Endodermal cell (in vitro differentiated cells): ENCODE measurements at places on chromosomes 2 and 18. TPM values are rescaled to one million over a fixed set of nuclear protein-coding genes. Genes with fewer than 3 reads are reported as not detected.

DNA sequence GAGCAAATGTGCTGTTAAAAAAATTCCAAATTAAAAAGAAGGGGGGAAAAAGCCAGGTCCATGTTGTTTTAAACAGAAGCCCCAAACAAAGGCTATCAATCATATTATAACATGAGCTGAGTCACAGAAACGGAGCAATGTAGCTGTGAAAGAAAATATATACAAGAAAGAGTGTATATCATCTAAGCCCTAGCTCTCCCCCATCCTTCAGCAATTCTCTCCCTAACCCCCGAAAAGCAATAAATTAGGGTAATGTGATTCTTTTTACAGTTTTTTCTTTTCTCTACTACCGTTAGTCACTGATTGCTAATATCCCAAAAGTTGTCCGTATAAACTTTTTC, 25.3 kb downstream of the FEZ2 start:
- peak overlapping the region; percentile 25 for H3K27ac ChIP-seq
- H3K36me3 ChIP-seq: peaks cover 52% of the 10 kb centered on the region
- no peaks in the 10 kb centered on the region for H3K27me3 ChIP-seq
- H3K4me3 ChIP-seq: no peak overlapping the region
- H3K4me1 ChIP-seq: peaks cover 3% of the 10 kb centered on the region

DNA sequence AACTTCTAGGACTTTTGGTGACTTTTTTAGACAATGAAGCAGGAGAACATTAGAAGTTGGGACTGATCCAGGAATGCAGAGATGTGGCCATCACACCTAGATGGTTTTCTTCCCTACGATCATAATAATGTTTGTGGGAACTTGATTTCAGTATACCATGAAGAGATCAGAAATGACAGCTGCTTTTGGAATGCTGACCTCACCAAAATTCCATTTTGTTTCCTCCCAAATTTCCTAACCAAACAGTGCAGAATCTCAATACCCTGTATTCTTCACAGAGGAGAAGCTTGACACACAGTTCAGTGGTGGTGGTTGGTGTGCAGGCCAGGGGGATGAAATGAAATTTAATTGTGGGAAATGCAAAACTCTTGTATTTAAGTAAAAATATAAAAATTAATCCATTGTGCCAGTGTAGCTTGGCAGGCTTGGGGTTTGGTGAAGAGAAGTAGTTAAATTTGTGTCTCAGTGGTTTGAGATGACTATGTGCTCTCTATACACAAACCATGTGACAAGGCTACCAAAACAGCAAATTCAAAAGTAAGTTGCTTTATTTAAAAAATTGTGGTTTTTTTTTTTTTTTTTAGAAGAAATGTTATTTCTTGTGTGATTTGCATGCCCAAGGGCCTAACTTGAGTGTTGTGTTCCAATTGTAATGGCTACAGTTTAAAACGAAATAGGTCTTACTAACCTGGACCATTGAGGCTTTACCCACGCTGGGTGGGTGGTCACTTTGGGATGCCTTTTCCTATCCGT, 252.4 kb downstream of the LPIN1 start:
- H3K4me1 ChIP-seq: peaks cover 6% of the 10 kb centered on the region
- no peaks in the 10 kb centered on the region for H3K27me3 ChIP-seq
- H3K36me3 ChIP-seq: no peaks in the 10 kb centered on the region
- no peak overlapping the region for H3K27ac ChIP-seq
- no peak overlapping the region for H3K4me3 ChIP-seq

DNA sequence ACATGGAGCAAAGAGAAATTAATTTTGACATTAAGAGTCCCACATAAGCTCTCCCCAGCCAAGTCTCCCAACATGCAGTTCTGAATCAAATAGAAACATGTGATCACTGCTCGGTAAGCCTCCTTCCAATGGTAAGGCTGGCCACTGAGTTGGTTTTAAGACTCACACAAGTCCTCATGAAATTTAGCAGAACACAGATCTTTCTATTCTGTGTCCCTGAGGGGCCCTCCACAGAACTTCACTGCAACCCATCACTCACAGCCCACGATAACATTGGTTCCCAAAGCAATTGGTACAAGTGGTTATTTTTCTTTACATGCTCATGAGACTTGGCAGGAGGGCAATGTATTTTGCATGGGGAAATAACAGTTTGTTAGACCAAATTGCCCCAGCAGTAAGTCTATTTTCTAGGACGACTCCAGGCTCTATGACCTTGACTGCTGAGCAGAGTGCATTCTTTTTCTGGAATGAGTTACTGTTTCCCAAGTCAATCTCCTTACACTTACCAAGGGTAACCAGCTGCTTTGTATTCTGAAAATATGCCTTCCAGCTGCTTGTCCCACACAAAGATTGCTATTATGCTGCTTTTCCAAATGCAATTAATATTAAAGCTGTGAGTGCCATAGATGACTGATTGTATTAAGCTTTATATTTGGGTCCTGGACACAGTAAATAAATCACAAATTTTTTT, 142.3 kb upstream of the TANK start:
- H3K36me3 ChIP-seq: no peaks in the 10 kb centered on the region
- H3K4me1 ChIP-seq: no peaks in the 10 kb centered on the region
- no peak overlapping the region for H3K4me3 ChIP-seq

GRCh38 chr2:26880910-26881435, 33.0 kb downstream of the DPYSL5 start:
- no peak overlapping the region for H3K27ac ChIP-seq
- H3K36me3 ChIP-seq: no peaks in the 10 kb centered on the region
- no peak overlapping the region for H3K4me3 ChIP-seq
- H3K4me1 ChIP-seq: no peaks in the 10 kb centered on the region
- no peaks in the 10 kb centered on the region for H3K27me3 ChIP-seq

DNA sequence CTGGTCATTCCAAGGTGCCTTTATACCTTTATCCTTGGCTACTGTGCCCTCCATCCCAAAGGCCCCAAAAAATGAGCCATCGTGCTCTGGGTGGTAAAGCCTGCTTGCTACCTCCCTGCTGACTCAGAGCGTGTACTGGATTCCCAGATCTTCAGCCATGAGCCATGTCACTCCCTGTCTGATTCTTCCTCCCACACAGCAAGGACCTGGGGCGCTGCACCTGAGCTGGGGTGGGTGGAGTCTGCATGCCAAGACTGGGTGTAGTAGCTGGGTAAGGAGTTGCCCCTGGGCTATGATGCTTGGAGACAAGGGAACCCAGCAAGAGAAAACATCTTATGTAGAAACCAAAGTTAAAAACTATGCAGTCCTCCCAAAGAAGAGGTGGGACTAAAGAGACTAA, 37.2 kb upstream of the APCDD1 start:
- peaks cover 5% of the 10 kb centered on the region for H3K4me1 ChIP-seq
- no peak for DNase-seq
- no peaks in the 10 kb centered on the region for H3K36me3 ChIP-seq
- no peak overlapping the region for H3K4me3 ChIP-seq

- no peaks in the 10 kb centered on the region for H3K36me3 ChIP-seq
- no peak overlapping the region for H3K4me3 ChIP-seq
- no peak overlapping the region for H3K27ac ChIP-seq
- H3K4me1 ChIP-seq: no peaks in the 10 kb centered on the region
- no peak for DNase-seq
These were observed 159.6 kb upstream of the ALPP start for GRCh38 chr2:232218778-232219495.

GRCh38 chr2:68157402-68158133, at the start of gene PNO1:
Gene PNO1, plus strand, starts transcription at chr2:68157888. Its CDS starts 47 bp downstream, at chr2:68157935.
- peak within 1 kb of the TSS; percentile 99 for H3K4me3 ChIP-seq
- H3K36me3 ChIP-seq: peaks cover 28% of the 10 kb centered on the region
- H3K4me1 ChIP-seq: peaks cover 2% of the 10 kb centered on the region

DNA sequence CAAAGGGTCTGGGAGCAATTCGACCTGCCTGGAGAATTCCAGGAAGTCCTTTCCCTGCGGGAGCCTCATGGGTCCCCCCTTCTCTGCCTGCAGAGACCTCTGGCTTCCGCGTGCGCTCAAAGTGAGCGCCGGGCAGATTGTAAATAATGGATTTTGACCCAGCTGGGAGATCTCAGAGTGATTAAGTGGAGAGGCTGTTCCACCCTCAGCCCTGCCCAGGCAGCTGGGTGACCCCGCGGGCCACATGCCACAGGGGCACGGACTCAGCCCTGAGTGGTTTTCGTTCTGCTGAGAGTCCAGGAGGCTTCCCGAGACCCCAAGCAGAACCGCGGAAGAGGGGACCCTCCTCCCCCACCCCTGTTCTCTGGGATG, 1.2 kb downstream of the KCNG2 start:
- H3K4me1 ChIP-seq: no peaks in the 10 kb centered on the region
- H3K36me3 ChIP-seq: no peaks in the 10 kb centered on the region
- peaks cover 71% of the 10 kb centered on the region for H3K27me3 ChIP-seq
- DNase-seq: peak; percentile 70
- peak overlapping the region; percentile 66 for H3K4me3 ChIP-seq

- no peak overlapping the region for H3K4me3 ChIP-seq
- no peak overlapping the region for H3K27ac ChIP-seq
- H3K27me3 ChIP-seq: no peaks in the 10 kb centered on the region
- no peaks in the 10 kb centered on the region for H3K4me1 ChIP-seq
These were observed 293.5 kb downstream of the ARHGAP15 start for GRCh38 chr2:143422681-143423080.

DNA sequence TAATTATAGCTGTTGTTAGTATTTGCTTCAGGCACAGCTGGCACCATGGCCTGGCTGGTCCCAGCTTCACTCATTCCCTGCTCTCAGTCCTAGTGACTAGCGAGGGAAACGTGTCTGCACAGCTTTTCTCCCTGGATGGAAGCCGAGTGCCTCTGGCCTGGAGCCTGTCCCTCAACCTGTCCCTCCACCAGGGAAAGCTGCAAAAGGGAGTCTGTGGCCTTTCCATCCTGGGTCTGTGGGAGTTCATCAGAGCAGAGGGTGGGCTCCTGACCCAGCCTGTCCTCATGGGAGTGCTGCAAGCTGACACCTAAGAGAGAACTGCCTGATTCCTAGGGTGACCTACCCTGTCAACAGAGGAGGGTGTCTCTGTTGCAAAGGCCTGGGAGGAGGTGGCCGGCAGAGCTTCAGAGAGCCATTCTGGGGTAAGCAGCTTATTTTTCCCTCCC, 118.3 kb downstream of the CAPN13 start:
- H3K4me3 ChIP-seq: no peak overlapping the region
- H3K4me1 ChIP-seq: no peaks in the 10 kb centered on the region
- no peaks in the 10 kb centered on the region for H3K36me3 ChIP-seq
- H3K27ac ChIP-seq: no peak overlapping the region

DNA sequence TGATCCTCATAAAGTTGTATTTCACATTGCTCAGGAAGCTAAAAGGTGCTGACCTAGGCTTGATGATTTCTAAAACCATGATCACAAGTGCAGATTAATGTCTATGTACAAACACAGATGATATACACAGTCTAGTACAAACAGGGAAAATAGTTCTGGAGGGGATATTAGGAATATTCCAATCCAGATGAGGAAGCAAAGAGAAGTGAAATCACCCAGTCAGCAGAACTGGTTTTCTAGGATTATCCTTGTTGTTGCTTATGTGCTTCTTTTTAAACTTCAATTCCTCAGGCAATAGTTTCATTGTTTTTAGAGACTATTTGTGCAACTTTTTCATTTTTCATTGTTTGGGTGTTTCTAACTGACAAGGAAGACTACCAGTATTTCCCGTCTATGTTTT, 4.7 kb downstream of the IL1A start:
- no peak overlapping the region for H3K27ac ChIP-seq
- no peak overlapping the region for H3K4me3 ChIP-seq
- H3K27me3 ChIP-seq: no peaks in the 10 kb centered on the region
- peaks cover under 1% of the 10 kb centered on the region for H3K4me1 ChIP-seq

- H3K4me3 ChIP-seq: no peak overlapping the region
- no peaks in the 10 kb centered on the region for H3K4me1 ChIP-seq
- no peaks in the 10 kb centered on the region for H3K27me3 ChIP-seq
- no peak overlapping the region for H3K27ac ChIP-seq
- DNase-seq: no peak
These were observed 396.4 kb downstream of the LNPK start for GRCh38 chr2:175605640-175606009.

GRCh38 chr2:149023091-149023490, 15.4 kb upstream of the LYPD6B start:
- H3K27ac ChIP-seq: no peak overlapping the region
- H3K27me3 ChIP-seq: no peaks in the 10 kb centered on the region
- no peak for DNase-seq
- peaks cover 5% of the 10 kb centered on the region for H3K36me3 ChIP-seq

DNA sequence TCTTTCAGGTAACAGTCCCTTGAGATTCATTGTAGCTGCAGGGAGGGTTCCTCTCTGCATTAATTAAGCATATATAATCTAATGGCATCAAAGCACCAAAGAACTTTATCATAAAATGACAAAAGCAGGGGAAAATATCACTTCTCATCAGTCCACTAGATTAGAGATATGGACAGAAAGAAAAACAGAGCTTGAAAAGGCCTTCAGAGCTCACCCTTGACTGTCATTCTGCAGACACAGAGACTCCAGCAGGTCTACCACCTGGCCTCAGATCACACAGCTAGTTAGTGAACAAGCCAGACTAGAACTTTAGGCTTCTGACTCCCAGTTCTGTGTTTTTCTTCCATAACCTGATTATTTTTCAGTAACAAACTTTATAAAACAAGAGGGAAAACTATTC, 88.5 kb downstream of the FIGN start:
- no peaks in the 10 kb centered on the region for H3K27me3 ChIP-seq
- no peak overlapping the region for H3K27ac ChIP-seq
- DNase-seq: no peak
- H3K4me3 ChIP-seq: no peak overlapping the region

- no peaks in the 10 kb centered on the region for H3K36me3 ChIP-seq
- no peak overlapping the region for H3K4me3 ChIP-seq
- no peaks in the 10 kb centered on the region for H3K27me3 ChIP-seq
- no peak overlapping the region for H3K27ac ChIP-seq
- peak; percentile 51 for DNase-seq
- no peaks in the 10 kb centered on the region for H3K4me1 ChIP-seq
These were observed 62.4 kb upstream of the GCFC2 start for GRCh38 chr2:75772908-75773630.

DNA sequence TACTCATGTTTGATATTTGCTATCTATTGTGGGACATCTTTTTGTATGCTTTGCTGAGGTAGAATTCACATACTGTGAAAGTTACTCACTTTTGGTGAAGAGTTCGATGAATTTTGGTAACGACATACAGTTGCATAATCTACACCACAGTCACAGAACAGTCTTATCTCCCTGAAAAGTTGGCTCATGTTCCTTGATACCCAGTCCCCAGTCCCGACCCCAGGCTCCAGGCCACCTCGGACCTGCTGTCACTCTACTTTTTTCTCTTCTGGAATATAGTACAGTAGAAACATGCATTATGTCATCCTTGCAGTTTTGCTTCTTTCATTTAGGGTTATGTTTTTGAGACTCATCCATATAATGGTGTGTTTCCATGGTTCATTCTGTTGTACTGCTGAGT, 191.7 kb downstream of the FAM210A start:
- DNase-seq: no peak
- H3K27ac ChIP-seq: no peak overlapping the region
- no peaks in the 10 kb centered on the region for H3K36me3 ChIP-seq
- H3K4me1 ChIP-seq: no peaks in the 10 kb centered on the region
- H3K27me3 ChIP-seq: no peaks in the 10 kb centered on the region

The NT5DC4 gene
- not detected in 2 replicates for total RNA-seq

The NEMP2 gene
- 7.2 and 8.0 TPM in 2 replicates for total RNA-seq

The NTSR2 gene
- total RNA-seq: not detected in 2 replicates

The CPSF3 gene
- total RNA-seq: 73.6 and 75.0 TPM in 2 replicates

The RGPD5 gene
- total RNA-seq: 124 to 174 TPM (median 161 TPM) in 3 replicates

The SLC16A14 gene
- total RNA-seq: 0.72 and 1.2 TPM in 2 replicates
